Activated CD4-positive, alpha-beta T cell treated with anti-CD3 and anti-CD28 coated beads, Interleukin-2, amount 10 ng/mL, durations not matched to agents 7 days and 5 days (primary cell): ENCODE measurements at places on chromosomes 16 and 17.

DNA sequence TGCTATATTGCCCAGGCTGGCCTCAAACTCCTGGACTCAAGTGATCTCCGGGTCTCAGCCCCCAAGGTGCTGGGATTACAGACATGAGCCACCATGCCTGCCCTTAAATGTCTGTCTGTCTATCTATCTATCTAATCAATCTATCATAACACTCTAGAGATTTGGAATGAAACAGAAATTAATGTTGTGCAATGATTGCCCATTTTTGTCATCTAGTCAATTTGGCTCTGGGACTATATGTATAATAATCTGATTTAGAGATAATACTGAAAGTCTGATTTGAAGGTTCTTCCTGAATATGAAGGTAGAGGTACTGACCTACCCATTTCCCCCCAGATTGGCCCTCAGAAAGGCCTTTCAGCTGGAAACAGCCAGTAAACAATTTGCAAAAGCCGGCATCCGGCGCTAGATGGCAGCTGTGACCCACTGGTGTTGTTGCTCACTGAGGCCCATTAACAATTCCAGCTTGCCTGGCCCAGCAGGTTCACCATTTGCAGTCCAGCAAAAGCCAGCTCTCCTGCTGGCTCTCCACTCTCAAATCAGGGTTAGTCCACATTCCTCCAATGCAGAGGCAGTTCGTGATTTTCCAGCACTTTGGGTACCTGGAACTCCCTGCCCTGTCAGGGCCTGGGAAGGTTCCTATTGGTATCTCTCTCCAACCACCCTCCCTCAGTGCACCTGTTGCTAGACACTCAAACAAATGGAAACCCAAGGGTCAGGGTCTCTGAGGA lies 22.9 kb upstream of the C16orf87 start:
- DNase-seq = peak; percentile 74

- peak; percentile 58 for DNase-seq
Measured at GRCh38 chr17:44522883-44523671, 19.9 kb upstream of the GPATCH8 start.

DNA sequence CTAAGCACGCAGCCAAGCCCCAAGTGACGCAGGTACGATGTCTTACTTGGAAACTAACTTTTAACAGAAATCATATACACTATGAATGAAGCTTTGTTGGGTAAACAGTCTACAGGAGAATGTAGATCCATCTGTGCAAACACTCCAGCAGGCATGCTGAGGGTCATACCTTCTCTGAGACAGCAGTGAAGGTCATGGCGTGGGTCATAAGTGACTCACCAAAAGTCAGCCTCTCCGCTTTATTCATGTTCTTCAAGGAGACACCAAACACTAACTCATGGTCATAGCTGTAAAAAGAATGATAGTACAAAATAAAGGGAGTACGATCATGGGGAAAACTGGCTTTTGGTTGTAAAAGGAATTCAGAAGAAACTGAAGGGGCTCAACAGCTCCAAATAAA lies 20.6 kb downstream of the BLMH start:
- DNase-seq = no peak

DNA sequence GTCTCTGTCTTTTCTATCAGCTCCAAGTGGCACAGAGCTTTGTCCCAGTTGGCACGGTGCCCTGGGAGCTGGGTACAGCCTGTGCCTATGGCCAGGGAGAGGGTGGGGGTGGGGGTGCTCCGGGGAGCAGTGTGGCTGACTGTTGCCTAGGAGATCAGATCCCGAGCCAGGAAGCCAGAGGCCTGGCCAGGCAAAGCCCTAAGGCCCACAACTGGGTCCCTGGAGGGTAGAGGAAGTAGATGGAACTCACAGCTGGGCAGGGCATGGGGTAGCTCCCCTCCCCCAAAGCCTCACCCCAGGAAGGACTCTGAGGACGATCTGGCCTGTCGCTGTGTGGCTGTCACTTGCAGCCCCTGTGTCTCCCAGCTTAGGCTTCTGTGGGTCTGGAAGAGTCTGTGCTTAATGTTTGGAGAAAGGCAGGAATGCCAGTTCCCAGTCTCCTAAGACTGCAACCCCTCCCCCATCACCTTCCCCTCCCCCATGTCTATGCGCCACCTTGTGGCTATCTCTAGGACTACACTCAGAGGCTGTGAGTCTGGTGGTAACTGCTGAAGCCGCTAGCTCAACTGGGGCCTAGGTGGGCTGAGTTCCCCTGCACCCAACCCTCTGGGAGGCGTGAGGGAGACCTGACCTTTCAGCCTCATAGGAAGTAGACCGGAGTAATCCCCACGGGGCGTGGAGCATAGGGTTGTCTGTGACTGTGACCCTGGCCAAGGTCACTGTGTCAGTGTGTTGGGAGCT lies 12.6 kb downstream of the THRA start:
- peak; percentile 72 for DNase-seq

- DNase-seq = no peak
Measured at GRCh38 chr17:12242345-12242954, 221.8 kb downstream of the MAP2K4 start.

GRCh38 chr16:84678541-84678940 lies 21.3 kb upstream of the USP10 start:
- no peak for DNase-seq

DNA sequence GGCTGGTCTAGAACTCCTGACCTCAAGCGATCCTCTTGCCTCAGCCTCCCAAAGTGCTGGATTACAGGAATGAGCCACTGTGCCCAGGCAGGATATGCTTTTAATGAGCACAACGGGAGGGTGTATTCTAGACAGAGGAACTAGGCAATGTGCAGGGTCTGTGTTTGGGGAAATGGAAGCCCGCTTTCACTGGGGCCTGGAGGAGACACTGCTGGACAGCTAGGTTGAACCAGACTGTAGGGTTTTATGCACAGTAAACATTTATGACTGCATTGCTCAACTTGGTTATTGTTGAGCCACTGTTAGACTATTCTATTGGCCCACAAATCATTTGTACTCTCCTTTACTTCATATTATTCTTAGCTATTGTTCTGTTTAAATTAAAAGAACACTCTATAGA lies 10.2 kb upstream of the SIAH1 start:
- DNase-seq = no peak

DNA sequence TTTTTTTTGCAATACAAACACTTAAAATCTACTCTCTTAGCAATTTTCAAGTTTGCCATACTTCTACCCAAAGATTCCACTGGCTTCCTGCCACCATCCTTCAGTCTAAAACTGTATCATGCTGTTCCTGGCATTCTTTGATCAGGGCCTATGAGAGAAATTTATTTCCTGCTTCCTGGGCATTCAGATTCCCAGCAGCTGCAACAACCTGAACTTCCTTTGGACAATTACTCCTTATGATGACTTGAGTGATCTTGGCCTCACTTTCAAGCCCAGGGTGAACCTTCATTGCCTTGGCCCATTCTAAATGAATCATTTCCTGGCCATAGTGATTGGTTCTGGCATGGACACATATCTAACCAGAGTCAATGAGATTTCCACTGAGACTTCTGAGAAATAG lies 18.0 kb upstream of the MON1B start:
- no peak for DNase-seq

- DNase-seq = no peak
Measured at GRCh38 chr17:81228420-81228819, 5.7 kb upstream of the CEP131 start.

DNA sequence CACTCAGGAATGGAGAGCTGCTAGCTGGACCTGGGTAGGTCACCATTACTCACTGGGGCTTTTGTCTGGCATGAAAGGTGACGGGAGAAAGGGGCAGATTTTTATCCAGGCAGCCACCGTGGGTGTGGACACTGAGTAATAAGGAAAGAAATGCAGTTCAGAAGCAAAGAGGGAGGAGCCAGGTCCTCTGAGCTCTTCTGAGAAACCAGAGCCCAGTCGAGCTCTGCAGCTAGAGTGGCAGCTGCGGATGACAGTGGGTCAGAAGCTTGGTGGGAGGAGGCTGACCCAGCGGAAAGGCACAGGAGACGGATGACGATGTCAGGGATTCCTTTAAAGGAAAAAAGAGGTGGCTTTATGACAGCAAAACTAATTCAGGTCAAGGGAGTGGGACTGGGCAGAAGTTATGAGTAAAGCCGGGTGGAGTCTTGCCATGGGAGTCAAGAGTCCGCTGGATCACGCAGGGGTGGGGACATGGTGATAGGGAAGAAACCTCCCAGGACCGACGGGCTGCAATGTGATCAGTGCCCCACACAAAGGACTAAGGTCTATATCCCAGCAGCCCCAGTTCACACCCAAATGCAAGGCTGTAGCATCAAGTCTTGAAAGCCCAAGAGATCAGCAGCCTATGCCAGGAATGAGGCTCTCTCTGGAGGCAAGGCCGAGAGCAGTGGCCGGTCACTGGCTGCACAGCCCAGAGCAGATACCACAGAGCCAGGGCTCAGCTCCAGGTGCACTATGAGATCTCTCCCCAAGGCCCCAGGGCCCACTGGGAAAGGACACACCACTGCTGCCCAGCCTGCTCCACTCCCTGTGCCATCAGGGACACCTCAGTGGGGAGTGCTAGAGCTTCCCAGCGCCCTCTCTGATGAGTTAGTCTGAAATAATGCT lies 6.3 kb upstream of the MNT start:
- DNase-seq = no peak

GRCh38 chr17:36827081-36827480 lies 110.2 kb upstream of the LHX1 start:
- DNase-seq = no peak

- peak; percentile 54 for DNase-seq
Measured at GRCh38 chr17:50148226-50149090, 2.0 kb downstream of the PPP1R9B start.

- DNase-seq = peak; percentile 84
Measured at GRCh38 chr17:39200070-39200879, at the start of gene RPL19. Gene RPL19 (plus strand): TSS chr17:39200283. CDS start chr17:39200345, 62 bp downstream.
